Germinal center (tissue), 1 donor: ENCODE measurements at places on chromosomes 3 and 15.

DNA sequence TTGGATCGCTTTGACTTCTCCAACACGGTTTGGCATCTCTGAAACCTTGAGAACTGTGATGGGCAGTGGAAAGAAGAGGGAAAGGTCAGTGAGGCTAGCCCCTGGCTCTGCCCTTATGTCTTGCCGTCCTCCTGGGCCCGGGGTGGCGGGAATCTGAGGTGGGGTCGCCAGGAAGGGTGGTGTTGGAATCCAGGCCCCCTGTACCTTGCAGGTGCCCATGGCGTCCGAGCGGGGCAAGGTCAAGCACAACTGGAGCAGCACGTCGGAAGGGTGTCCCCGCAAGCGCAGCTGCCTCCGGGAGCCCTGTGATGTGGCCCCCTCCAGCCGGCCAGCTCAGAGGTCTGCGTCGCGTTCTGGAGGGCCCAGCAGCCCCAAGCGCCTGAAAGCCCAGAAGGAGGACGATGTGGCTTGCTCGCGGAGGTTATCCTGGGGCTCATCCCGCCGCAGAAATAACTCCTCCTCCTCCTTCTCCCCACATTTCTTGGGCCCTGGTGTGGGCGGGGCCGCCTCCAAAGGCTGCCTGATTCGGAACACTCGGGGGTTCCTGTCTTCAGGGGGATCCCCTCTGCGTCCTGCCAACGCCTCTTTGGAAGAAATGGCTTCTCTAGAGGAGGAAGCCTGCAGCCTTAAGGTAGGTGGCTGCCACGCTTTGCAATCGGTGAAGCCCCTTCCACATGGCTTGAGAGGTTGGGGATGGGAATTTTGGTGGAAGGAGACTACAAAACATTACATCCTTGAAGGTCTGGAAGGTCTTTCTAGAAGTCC, 907 bp downstream of the TATDN2 start:
- DNase-seq = peak; percentile 51

DNA sequence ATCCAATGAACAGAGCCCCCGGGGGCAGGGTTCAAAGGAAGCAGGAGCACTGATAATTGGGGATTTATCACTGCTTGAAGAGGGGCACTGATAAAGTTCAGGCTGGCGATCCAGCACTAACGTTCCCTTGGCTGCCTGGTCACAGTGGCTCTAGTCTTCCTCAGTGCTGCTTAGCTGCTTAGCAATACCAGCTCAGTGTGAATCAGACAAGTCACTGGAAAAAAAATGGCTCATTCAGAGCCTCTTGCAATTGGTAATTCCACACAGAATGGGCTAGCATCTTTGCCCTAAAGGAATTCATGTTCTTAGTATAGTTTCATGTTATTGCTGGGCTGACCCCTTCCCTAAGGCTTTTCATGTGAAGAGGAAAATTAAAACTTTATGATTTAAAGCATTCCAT, 95.7 kb upstream of the SLC2A2 start:
- DNase-seq = no peak

GRCh38 chr3:149575213-149575960, 82.4 kb downstream of the WWTR1 start:
- DNase-seq = no peak

GRCh38 chr3:141289228-141289772, 57.7 kb downstream of the PXYLP1 start:
- DNase-seq = no peak

GRCh38 chr3:129387487-129387886, 40.9 kb downstream of the EFCAB12 start:
- peak; percentile 1 for DNase-seq
